ENCODE measurements at places on chromosomes 16 and 17.

GRCh38 chr16:2455081-2455845 is 4.6 kb upstream of the TEDC2 start:
- DNase-seq: no peak

GRCh38 chr17:79154951-79155585 is 80.4 kb downstream of the ENGASE start:
- DNase-seq: no peak

- DNase-seq: no peak
Observed at GRCh38 chr17:34703533-34703932, 124.2 kb downstream of the TMEM132E start.

GRCh38 chr17:64192589-64192988 is 62.6 kb upstream of the ERN1 start:
- DNase-seq: no peak

- peak; percentile 42 for DNase-seq
Observed at GRCh38 chr17:2828397-2829038, 32.3 kb downstream of the RAP1GAP2 start.

DNA sequence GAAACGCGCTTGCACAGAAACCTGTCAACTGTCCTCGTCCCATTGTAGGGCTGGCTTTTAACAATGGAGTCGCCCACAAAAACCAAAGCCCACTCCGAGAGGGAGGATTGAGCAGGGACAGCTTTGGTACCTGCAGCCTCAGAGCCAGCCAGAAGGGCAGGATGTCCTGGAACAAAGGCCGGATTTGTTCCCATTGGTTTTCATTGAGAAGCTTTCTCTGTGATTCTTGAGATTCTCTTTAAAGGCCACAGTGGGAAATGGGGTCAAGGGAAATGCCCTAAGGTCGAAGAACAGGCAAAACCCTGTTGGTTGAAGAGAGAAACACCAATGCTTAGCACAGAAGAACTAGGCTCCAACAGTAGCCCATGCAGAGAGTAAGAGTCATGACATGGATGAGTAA is 65.4 kb downstream of the C16orf78 start:
- DNase-seq: no peak

DNA sequence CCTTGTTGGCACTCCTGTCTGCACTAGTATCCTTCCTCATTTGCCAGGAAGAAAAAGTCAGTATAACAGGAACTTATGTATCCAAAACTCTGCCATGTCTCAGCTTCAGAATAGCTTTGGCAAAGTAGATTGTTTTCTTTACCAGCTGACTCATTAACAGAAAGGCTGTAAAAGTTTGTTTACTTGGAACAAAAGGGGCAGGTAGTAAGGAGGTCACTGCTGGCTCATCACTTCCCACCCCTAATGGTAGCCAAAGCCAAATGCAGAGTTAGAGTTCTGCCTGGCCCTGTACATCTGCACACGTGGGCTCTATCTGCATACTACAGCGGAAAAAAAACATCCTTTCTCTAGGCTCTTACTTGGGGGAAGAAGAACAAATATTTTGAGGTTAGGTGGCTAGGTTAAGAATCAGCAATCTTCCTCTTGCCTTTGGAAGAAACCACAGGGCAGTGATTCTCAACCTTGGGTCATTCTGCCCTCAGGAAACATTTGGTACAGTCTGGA is 90.9 kb upstream of the BCAR1 start:
- no peak for DNase-seq

- DNase-seq: peak; percentile 42
Observed at GRCh38 chr16:678858-679813, 1.1 kb upstream of the STUB1 start.

GRCh38 chr16:12229759-12230594 is 253.4 kb downstream of the SNX29 start:
- no peak for DNase-seq

GRCh38 chr17:41340934-41341861 is 9.4 kb downstream of the KRT33A start:
- peak; percentile 45 for DNase-seq

GRCh38 chr16:66438536-66438935 is 11.4 kb downstream of the BEAN1 start:
- DNase-seq: no peak

DNA sequence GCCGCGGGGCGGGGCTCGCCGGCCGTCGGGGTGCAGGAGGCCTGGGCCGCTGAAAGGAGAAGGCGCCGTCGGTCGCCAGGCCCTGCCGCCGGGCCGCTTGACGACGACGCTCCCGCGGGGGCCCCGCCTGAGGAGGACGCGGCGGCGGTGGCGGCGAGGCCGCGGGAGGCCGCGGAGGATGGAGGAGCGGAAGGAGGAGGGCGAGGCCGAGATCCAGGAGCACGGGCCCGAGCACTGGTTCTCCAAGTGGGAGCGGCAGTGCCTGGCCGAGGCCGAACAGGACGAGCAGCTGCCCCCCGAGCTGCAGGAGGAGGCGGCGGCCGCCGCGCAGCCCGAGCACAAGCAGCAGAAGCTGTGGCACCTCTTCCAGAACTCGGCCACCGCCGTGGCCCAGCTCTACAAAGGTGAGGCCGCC is 430 bp downstream of the HAPSTR1 start:
- peak; percentile 9 for DNase-seq

DNA sequence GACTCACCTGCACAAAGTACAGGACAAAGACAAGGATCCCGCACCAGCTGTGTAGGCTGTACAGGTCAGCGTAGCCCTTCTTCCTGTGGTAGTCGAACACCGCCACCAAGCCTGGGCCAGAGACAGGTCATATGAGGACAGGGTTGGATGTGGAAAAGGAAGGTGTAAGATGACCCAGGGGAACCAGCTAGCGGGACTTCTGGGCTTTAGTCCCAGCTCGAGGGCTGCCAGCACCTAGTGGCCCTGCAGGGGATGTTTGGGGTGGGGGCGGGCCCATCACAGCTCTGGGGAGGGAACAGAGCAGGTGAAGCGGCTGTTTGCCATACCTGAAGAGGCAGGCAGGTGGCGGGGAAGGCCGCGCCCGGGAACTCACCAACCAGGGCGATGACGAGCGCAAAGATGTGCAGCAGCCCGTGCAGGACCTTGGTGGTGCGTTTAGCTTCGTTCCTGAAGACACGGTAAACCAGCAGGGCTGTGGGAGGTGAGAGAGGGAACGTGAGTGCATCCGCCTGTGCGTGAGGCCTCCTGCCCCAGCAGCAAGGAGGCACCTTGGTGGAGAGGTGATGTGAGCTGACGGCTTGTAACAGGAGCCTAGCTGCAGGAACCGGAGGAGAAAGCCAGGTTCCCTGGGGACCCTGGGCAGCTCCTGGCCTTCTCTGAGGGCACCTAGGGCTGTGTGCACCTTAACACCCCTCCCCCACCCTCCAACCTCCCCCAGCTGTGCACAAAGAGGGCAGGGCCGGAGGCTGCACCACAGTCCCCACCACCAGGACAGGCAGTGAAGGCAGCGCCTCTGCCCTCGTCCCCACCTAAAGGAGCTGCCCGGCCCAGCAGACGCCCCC is 10.2 kb downstream of the CYB561 start:
- no peak for DNase-seq

DNA sequence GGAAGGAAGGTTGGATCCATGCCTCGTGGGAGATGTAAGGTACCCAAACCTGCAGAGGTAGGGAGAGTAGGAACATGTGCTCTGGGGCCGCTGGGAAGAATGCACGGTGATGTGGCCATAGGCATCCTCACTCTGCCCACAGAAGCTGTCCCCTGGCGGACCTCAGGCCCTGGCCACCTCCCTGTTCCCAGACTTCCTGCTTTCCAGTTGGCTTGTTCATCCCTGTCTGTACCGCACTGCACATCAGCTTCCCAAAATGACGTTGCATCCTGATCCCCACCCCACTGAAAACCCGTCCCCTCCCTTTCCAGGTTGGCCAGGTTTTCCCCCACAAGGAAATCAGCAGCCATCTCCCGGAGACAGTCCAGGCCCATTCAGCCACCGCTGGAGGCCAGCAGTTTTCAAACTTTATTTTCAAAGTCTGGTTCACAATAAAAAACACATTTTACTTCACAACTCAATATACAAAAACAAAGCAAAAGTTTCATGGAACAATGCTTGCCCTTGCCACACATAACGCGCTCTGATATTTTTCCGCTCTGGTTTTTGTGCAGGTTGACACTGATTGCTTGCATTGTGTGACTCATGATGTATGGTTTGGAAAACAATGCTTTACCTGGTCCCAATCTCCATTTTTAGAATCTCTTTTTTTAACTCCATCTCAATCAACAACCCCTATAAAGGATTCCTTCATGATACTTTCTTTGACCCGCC is 143.0 kb downstream of the GAS7 start:
- DNase-seq: no peak

- DNase-seq: no peak
Observed at GRCh38 chr17:79866791-79867518, 27.7 kb upstream of the CBX4 start.

DNA sequence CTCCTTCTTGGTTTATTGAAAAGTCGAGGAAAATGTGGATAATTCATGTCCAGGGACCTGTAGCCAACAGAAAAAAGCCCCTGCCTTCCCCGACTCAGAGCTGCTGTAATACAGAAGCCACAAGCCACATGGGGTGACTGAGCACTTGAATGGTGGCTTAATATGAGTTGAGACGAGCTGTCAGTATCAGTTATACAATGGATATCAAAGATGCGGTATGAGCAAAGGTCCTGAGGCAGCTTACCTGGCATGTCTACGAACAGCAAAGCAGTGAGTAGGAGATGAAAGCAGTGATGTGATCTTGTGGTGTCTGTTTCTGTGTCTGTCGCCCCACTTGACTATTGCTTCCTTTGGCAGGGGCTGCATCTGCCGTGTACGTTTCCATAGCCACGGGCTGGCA is 12.2 kb upstream of the RMI2 start:
- DNase-seq: no peak

DNA sequence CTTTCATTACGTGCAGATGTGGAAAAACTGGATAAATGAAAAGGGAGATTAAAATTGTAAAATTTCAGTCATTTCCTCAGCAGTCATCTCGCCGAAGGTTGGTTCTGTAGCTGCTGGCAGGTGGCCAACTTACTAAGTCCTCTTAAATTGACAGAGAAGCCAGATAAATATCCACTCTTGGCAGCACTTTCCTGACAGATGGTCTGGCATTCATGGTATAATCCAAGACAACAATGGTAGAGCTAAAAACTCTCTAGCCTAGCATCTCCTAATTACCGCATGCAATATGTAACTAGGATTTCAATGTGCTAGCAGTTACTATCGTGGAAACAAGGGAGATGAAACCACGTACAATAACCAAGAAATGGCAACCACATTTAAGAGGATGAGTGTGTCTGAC is 306.3 kb downstream of the CNTNAP4 start:
- no peak for DNase-seq

DNA sequence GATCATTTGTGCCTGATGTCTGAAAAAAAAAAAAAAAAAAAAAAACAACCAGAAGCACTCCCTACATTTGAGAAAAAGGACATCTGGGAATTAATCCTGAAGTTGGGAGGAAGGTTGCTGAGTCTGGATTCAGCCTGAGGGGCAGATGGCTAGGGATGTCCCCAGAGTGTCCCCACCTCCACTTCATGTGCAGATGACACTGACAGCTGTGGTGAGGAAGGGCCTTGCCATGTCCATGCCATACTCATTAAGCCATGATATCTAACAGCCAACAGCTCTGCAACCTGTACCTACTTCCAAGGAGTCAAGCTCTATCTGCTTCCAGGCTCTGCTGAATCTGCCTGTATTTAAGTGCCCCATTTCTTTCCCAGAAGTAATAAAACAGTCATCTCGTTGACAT is 356.0 kb downstream of the CA10 start:
- no peak for DNase-seq

DNA sequence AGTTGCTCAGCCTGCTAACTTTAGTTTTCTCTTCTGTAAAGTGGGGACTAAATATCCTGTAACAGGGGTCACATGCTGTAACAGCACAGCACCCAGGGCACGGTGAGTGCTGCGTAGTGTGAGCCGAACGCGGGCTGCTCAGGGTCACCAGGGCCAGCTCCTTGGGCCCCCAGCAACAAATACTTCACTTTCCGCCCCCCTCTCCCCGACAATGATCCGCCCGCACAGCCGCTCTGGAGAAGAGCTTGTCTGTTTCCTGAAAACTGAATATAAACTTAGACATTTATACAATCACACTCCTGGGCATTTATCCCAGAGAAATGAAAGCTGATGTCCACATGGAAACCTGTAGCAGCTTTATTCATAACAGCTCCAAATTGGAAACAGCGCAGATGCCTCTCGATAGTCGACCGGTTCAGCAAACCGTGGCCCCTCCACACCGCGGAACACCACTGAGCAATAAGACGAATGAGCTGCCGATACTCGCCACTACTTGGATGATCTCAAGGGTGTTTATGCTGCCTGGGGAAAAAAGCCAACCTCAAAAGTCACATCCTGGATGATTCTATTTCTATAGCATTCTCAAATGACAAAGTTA is 267.2 kb downstream of the PARN start:
- no peak for DNase-seq

DNA sequence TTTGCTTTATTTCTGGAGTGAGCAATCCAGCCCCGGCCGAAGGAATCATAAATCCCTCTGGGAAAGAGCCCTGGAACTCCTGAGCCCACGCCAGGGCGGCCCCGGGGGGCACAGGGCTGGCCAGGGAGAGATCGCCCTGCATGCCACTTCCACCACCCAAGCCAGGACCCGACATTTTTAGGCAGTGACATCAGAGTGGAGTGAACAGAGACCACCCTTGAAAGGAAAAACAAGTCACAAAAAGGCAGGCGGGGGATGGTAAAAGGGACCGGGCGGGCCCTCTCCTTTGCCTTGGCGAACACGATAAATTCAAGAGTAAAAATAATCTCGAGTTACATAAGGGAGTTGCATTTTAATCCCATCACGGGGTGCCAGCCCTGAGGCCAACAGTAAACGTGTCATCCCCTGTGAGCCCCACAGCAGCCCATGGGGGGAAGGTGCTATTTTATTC is 284.1 kb downstream of the C16orf95 start:
- DNase-seq: no peak

DNA sequence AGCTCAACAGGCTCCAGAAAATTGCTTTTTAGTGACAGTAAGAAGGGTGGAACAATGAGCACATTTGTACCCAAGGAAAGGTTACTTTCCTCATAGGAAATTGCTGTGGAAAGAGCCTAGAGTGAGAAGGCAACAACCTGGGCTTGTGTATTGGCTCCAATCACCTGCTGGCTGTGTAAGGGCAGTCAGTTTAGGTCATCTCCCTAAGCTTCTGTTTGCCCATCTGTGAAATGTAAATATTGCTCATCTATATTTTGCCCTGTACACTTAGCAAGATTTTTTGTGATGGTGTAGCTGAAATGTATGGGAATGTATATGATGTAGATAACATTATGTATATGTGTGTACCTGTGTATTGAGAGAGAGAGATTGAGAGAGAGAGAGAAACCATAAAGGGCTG is 225.2 kb upstream of the MPHOSPH6 start:
- DNase-seq: no peak

GRCh38 chr17:67834634-67835033 is 9.3 kb downstream of the BPTF start:
- DNase-seq: no peak

Measured in T-helper 22 cell (primary cell).